ENCODE measurements at places on chromosomes 7 and 10.
A peak's percentile ranks its signal among the peaks of the same experiment; 100 is the strongest.

DNA sequence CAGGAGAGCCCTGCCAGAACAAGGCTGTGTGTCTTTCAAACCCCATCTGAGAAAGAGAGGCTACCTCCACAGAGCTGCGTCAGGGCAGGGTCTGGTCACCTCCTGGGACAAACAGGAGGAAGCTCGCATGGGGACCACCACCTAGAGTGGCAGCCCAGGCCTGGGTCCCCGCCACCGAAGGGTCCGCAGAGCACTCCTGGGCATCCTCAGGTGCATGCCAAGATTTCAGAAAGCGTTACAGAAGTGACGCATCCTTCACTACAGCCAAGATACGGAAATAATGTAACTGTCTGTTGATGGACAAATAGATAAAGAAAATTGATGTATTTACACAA is 42.6 kb downstream of the GSDME start:
- DNase-seq = no peak

- no peak for DNase-seq
These were observed 54.1 kb upstream of the ANTXRL start for GRCh38 chr10:46232666-46233065.

- no peak for DNase-seq
These were observed 288.4 kb upstream of the LRRTM3 start for GRCh38 chr10:66637273-66638036.

- no peak for DNase-seq
These were observed 190.5 kb downstream of the GLI3 start for GRCh38 chr7:42046483-42046882.

- DNase-seq = no peak
These were observed 179.6 kb downstream of the TCERG1L start for GRCh38 chr10:131131726-131132591.

DNA sequence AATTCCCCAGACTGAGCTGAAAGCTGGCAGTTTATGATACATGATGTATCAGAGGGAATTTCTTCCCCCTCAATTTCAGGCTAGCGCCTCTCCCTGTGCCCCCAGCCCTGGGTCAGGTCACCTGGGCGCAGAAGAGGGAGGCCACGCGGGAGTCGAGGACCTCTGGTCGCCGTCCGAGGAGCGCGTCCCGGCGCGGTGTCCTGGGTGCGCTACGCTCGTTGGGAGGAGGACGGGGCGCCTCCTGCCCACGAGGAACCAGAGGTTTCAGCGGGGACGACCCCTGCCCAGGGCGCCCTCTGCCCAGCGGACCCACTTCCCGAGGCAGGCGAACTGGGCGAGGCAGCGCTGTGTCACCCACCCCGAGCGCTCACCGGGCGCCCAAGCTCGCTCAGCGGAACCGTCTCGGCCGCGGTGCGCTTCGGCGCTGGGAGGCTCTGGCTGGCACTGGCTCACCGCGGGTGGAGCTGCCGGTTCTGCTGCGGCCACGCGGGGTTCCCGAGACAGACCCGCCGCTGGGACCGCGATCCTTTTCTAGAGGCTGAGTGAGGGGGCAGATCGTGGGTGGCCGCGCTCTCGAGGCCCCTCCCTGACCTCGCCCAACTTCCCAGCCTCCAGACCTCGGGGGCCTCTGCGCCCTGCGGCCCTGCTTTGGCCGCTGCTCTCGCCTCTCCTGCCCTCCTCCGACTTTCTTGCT is at the start of gene FAM237B:
TSS of gene FAM237B (minus strand) at position 504 of the 694 bp plus-strand sequence. CDS start 1,556 bp downstream, outside the sequence.
- peak; percentile 46 for DNase-seq

DNA sequence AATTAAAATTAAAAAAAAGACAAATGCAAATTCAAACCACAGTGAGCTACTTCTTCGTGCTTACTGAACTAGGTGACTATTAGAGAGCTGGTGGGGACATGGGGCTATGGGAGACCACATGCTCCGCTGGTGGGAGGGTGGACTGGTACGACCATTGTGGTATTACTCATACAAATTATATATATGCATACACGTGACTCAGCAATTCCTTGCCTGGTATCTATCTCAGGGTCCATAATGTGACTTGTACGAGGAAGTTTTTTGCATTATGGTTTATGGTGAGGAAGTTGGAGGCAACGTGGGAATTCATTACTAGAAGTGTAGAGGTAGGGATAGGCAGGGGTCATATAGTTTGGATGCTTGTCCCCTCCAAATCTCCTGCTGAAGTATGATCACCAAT is 1112.7 kb downstream of the TYW1 start:
- DNase-seq = no peak

GRCh38 chr10:78405736-78406135 is 372.1 kb downstream of the RPS24 start:
- no peak for DNase-seq

DNA sequence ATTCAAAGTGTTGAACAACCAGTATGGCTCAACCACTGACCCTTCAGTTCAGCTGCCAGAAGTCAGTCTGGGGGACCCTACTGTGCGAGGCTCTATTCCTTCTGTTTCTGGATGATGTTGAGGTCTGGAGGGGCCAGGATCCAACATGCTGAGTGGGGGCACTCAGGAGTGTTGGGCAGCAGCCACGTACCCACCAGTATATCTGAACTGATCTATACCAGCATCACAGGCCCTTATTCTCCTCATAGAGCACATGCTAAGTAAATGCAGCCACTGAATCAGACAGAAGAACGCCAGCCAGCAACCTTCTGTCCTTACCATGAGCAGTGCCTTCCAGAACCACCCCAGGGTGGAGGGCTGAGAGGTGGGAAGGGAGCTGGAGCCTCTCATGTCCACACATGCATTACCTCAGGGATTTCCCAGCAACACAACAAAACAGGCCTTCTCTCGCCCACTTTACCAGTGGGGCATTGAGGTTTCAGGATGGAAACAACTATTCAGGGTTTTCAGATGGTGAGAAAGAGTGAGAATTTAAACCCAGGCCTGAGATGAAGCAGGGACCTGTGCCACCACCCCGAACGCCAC is 6.8 kb upstream of the MSMB start:
- no peak for DNase-seq

- no peak for DNase-seq
These were observed 536.1 kb upstream of the AUTS2 start for GRCh38 chr7:69062020-69062765.

DNA sequence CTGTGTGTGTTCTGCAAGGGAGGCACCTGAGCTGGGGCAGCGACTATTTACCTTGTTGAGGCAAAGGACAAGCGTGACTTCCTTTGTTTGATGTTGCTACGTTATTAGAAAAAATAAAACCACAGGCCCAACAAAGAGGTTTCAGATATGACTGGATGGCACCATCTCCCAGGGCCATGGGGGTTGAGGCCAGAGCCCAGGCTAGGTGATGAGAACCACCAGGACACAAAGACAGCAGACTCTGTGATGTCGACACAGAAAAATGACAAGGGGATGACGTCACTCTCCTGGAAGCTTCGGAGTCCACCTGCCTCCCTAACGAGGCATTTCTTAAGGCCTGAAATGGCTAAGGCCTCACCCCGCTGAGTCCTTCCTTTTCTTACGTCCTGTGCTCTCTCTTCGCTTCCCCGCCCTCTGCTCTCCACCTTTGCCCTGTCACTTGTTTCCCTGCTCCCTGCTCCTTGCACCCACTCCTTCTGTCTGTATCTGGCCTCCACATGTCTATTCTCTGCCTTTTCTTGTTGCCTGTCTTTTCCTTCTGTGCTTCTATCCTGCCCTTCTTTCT is 83.0 kb upstream of the ADRB1 start:
- no peak for DNase-seq

GRCh38 chr7:109821156-109821555 is 1251.5 kb downstream of the DNAJB9 start:
- no peak for DNase-seq

GRCh38 chr7:2209961-2210323 is 22.8 kb downstream of the MAD1L1 start:
- no peak for DNase-seq

- no peak for DNase-seq
These were observed 102.7 kb upstream of the TNRC18 start for GRCh38 chr7:5526100-5526905.

- DNase-seq = no peak
These were observed 44.7 kb upstream of the TRUB1 start for GRCh38 chr10:114893251-114893650.

DNA sequence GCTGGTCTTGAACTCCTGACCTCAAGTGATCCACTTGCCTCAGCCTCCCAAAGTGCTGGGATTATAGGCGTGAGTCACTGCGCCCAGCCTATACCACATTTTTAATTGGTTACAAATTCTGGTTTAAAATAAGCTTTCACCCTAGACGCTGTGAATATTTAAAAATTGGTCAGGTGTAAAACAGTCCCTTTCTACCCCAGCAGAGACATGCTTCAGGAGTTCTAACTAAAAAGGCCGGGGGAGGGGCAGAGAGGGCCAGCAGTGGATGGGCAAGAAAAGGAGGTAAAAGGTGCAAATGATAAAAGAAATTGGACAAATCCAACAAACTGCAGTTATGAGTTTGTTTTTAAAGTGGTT is 70.0 kb downstream of the WAPL start:
- DNase-seq = no peak

- DNase-seq = no peak
These were observed 49.1 kb downstream of the DOCK4 start for GRCh38 chr7:112157072-112157471.

DNA sequence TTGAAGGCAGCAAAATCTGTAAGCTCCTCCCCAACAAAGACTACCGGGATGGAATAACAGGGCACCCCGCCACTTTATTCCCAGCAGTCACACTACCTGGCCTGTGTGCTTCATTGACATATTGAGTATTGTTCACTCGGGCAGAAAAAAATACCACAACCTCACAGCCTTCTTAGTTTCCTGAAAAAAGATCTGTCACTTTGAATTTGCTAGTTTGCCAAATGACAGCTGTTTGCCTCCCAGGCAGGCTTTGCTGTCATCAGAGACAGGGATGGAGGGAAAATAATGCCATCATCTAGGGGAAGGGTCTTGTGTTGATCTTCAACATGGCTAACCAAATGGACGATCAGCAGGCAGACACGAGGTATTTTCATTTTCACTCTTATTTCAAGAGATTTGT is 26.9 kb downstream of the BMPER start:
- no peak for DNase-seq

DNA sequence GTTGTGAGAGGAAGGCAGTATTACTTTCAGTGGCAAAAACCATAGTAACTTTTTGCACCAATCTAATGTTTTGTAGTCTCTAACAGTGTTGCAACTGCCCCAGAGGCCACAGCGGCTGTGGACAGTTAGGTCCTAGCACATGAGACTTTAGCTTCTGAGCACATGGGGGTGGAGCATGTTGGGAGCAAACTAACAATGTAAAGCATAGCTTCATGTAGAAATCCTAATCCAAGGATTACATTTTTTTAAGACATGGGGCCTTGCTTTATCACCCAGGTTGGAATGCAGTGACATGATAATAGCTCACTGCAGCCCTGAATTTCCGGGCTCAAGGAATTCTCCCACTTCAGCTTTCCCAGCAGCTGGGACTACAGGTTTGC is 49.0 kb downstream of the LAMB1 start:
- DNase-seq = no peak

GRCh38 chr7:17530244-17530643 is 231.8 kb downstream of the AHR start:
- DNase-seq = no peak

DNA sequence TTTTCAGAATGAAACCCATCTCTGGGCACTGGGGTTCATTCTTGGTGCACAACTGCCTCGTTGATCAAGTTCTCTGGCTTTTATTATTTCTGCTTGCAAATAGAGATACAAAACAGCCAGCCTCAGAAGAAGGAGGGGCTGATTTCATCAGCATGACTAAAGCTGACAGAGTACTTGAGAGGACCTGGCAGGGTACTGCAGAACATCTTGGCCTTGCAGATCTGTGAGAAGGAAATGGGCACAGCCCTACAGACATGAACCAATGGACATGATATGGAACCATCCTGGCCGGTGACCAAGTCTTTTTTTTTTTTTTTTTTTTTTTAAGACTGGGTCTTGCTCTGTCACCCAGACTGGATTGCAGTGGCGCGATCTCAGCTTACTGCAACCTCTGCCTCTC is 240.6 kb downstream of the VTI1A start:
- peak; percentile 11 for DNase-seq

GRCh38 chr7:479115-479947 is 40.3 kb downstream of the PDGFA start:
- no peak for DNase-seq

DNA sequence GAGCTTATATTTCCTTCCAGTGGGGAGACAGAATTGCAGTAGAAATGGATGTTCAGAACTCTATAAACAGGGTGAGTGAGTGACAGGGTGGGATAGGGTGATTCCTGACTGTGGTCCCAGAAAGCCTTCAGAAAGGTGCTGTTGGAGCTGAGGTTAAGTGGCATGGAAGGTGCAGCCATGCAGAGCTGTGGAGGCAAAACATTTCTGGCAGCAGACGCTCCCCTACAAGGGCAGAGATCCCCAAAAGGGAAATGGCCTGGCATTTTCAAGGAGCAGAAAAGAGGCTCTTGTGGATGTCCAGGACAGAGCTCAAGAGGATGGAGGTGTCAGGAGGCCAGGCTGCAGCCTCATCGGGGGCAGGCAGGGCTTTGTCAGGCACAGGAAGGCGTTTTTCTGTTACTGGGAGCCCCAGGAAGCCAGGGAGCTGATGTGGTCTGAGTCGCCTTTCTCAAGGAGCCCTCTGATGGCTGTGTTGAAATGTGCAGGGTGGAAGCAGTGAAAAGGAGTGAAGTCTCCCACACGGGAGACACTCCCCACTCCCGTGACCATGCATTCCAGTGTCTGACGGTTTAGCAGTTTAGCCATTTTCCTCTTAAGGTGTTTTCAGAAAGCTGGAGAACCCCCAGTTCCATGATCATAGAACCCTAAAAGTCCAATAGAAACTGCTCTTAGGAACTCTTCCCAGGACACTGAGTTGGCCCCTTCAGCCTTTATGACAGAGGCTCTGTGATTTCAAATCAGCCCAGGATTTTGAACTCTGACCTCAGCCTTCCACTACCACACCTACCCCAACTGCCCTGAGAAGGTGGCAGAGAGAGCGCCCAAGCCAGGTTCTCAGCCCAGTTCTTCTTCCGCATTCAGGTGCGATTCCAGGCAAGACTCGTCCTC is 96.2 kb downstream of the C10orf105 start:
- DNase-seq = peak; percentile 57

GRCh38 chr10:84088626-84089025 is 50.7 kb upstream of the GHITM start:
- DNase-seq = no peak

DNA sequence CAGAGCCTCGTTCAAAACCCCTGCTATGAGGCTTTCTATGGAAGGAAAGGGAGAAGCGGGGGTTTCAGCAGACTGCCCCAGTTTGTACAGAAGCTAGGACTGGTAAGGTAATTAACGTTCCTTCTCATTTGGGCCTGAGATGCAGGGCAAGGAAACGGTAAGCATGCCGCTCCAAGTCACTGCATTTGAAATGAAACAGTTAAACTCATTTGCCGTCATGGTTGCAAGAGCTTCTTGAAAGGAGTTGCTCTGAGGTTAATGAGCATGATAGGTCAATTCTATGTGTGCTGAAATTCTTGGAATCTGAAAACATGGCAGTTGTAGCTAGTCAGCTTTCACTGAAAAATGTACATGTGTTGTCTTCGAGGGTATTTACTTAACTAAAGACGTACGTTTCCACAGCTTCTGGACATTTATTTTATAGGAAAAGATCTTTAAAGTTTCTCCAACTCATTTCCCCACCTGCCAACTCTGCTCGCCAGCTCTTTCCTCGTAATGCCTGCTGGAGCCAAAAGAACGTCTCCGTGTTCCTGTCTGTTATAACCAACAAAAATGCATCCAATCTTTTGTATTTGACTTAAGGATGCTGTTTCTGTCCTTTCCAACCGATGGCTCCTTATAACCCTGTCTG is 73.3 kb downstream of the ADAM12 start:
- DNase-seq = no peak

Measured in hepatic stellate cell (primary cell).